Left cardiac atrium (tissue), 4 donors: ENCODE measurements at places on chromosomes 3 and 15. TPM values are rescaled to one million over a fixed set of nuclear protein-coding genes. Genes with fewer than 3 reads are reported as not detected.

DNA sequence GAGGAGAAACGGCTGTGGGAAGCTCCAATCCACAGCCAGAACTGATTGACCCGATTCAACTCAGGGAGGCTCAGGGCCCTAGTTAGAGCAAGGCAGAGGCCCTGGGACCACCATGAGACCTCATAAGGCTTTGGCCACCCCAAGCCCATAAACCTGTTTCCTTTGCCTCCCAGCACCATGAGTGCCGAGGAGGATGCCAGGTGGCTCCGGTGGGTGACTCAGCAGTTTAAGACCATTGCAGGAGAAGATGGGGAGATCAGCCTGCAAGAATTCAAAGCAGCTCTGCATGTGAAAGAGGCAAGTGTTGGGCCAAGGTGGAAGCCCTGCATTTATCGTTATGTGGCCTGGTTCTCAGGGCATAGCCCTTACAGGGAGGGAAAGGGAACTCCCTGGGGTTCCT, 11.9 kb downstream of the NOX5 start:
- no peak for DNase-seq

DNA sequence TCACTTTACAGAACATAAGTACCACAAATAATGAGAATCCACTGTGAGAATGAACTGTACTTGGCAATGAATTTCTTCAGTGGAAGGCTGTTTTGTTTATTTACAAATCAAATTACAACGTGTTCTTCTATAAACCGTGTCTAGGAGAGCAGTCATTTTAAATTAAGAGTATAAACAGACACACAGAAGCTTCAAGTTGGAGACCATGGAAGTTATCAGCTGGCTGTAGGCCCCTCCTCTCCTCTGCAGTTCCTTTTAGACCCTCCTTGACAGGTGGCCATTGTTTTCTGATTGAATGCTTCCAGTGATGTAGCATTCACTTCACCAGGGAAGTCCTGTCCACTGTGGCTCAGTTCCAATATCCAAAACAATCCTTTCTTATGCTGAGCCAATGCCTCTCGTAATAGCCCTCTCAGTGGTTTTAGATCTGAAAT, 7.3 kb upstream of the MAPK6 start:
- no peak for DNase-seq

AKAP13 gene
- 302 TPM for total RNA-seq

TMEM87A gene
- total RNA-seq, result 28.3 TPM

DNA sequence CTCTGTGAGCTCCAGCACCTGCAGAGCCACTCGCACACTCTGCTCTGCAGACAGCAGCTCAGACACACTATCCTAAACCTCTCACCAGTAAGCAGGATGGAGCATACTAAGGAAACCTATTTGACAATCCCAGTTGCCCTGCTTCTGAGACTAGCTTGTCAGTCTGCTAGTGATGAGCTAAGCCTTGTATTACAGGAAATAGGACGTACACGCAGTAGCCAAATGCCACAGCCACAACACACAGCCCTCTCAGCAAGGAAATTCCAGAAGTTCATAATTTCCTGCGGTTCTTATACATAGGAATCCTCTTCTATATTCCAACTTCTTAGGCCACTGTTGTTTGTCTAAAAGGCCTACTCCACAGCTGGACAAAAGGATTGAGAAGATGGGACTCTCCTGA, 74.5 kb downstream of the MYLK start:
- DNase-seq, result no peak

USP3 gene
- 20.1 TPM for total RNA-seq

XCR1 gene
- total RNA-seq, result 0.09 TPM

OR4F6 gene
- total RNA-seq, result not detected

- no peak for DNase-seq
These were observed 201.7 kb upstream of the SLC2A2 start for GRCh38 chr3:171228240-171228639.

GRCh38 chr3:19934098-19934566, at the start of gene EFHB:
EFHB (minus strand) TSS chr3:19934217; CDS start chr3:19934018, 199 bp downstream.
- peak; percentile 44 for DNase-seq

DNA sequence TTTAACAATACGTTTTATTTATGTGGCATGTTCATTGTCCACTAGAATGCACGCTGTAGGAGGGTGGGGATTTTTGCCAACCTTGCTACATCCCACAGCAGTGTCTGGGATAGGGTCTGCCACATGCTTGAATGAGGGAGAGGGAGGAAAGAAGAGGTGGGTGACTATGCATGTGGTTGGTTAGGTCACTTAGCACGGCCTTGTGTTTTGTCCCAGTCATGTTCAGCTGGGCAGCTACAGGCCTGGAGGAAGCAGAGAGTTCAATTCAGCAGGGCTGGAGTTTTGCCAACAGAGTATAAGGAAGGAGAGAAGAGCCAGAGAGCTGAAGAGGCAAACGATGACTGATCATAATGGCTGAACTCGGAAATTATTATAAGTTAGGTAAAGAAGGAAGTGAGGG, 268.4 kb upstream of the NSMCE3 start:
- DNase-seq, result no peak

GRCh38 chr3:79477242-79477641, 290.6 kb downstream of the ROBO1 start:
- DNase-seq, result no peak
